Stimulated activated CD4-positive, alpha-beta T cell treated with anti-CD3 and anti-CD28 coated beads, Interleukin-1b, Interleukin-23, amount 100 ng/mL, for 48 hours (primary cell): ENCODE measurements at places on chromosomes 12 and 14.

- no peak for DNase-seq
Observed at GRCh38 chr12:2819810-2820209, 7.3 kb downstream of the ITFG2 start.

DNA sequence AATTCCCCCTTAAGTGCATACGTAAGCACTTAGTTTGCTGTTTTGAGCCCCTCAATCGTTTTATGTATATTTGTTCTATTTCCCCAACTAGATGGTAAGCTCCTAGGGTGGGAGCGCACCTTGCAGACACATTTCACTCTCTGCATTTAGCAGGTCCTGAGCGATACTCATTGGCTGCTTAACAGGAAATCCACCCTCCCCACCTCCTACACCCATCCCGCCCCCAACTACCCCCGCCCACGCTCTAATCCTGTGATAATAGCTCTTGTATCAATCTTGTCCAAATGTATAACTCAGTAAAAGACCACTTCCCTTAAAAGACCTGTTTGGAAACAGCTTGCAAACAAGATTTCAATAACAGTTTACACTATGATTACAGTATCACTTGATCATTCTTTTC is 8.1 kb downstream of the LPAR5 start:
- no peak for DNase-seq

DNA sequence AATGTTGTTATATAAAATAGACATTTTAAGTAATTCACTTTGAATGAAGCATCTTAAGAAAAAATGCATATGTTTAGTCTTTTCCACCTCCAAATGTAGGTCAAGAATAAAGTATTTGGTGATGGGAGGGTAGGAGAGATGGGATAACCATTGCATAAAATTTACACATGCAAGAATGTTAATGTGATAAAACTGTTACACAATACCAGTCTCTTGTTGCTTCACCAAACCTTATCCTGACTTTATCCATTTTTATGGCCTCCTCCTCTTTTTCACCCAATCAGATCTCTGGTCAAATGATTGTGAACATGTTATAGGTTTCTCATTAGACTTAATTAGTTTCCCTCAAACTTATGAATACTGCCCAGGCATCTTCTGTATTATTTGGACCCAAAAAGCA is 994.5 kb upstream of the FLRT2 start:
- DNase-seq, result no peak

DNA sequence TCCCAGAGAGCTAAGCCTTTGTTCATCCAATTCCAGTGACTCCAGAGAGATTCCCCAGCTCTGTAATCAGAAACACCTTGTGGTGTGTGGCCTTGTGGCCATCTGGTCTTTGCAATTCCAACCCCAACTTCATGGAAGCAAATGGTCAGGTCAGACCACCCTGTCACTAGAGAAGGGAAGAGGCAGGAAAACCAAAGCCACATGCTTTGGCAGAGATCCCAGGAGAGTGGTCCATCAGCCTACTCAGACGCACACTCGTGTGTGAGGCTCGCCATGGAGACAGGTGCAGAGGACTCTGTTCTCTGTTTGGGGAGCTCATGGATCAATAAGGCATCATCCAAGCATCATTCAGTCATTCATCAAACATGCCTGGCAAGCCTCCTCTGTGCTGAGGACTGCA is 46.2 kb upstream of the TUNAR start:
- no peak for DNase-seq

- DNase-seq, result no peak
Observed at GRCh38 chr12:103865151-103865730, 24.2 kb upstream of the NT5DC3 start.

GRCh38 chr12:12881151-12881909 is 10.0 kb upstream of the GPRC5A start:
- DNase-seq, result no peak

DNA sequence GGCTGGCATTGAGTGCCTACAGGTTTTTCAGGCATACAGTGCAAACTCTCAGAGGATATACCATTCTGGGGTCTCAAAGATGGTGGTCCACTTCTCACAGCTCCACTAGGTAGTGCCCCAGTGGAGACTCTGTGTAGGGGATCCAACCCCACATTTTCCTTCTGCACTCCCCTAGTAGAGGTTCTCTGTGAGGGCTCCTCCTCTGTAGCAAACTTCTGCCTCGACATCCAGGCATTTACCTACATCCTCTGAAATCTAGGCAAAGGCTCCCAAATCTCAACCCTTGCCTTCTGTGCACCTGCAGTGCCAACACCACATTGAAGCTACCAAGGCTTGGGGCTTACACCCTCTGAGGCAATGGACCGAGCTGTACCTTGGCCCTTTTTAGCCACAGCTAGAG is 179.2 kb downstream of the CCDC91 start:
- peak; percentile 1 for DNase-seq

DNA sequence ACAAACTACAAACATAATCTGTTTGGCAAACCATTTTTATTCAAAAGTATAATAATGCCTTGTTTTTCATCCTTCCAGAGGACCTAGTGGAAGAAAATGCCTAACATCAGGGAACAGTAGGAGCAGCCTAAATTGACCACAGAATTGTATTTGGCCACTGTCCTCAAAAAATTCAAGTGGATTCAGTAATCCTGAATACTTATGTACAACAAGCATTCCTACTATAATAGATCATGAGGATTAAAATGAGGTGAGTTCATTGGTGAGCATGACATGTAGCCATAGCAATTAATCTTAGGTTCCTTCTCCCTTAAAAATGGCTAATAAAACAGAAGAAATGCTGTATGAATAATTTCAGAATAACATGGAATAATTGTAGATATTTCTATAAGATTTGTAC is 209.3 kb downstream of the DAD1 start:
- DNase-seq, result no peak

DNA sequence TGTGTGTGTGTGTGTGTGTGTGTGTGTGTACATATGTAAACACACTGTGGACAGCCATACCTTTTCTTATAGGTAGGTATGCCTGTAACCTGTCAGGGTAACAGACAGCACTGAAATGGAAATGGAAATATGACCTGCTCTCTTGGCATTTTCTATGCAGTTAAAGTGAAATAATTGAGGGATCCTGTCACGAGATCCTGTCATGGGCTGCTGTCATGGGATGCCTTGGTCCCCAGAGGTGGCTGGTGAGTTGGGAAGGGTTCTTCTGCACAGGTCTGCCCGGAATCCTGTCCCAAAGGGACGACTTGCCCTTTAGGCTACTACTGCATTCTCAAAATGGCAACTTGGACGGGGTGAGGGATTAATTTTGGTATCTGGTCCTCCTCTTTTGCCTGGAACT is 47.3 kb downstream of the ELK3 start:
- DNase-seq, result no peak

- DNase-seq, result no peak
Observed at GRCh38 chr14:98160901-98161300, 1111.1 kb downstream of the BCL11B start.

- no peak for DNase-seq
Observed at GRCh38 chr12:10453156-10453555, at the start of gene KLRC1. Gene KLRC1 (minus strand): TSS chr12:10453377. CDS start chr12:10451156, 2,221 bp downstream.

GRCh38 chr12:42003031-42003430 is 141.6 kb downstream of the GXYLT1 start:
- no peak for DNase-seq

DNA sequence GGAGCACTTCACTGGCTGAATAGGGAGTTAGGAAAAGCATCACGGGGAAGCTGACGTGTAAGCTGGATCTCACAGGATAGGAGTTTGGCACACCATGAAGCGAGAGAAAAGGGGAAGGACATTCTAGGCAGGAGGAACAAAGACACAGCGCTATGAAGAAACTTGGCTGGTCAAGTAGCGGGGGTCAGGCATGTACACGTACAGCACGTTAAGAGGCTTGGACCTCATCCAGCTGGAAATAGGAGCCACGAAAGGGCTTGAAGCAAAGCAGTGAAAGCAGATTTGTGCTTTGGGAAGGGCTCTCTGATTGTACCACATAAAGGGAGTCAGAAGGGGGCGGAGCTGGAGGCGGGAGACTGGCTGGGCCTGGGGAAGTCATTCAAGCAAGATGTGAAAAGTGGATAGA is 19.6 kb upstream of the GALNT8 start:
- DNase-seq, result no peak

- no peak for DNase-seq
Observed at GRCh38 chr12:47768323-47768811, 4.7 kb upstream of the SLC48A1 start.

- no peak for DNase-seq
Observed at GRCh38 chr12:132099739-132100138, 44.4 kb downstream of the DDX51 start.

- no peak for DNase-seq
Observed at GRCh38 chr14:54083549-54084239, 127.1 kb upstream of the BMP4 start.

- no peak for DNase-seq
Observed at GRCh38 chr12:112283546-112283945, 98.7 kb downstream of the HECTD4 start.

DNA sequence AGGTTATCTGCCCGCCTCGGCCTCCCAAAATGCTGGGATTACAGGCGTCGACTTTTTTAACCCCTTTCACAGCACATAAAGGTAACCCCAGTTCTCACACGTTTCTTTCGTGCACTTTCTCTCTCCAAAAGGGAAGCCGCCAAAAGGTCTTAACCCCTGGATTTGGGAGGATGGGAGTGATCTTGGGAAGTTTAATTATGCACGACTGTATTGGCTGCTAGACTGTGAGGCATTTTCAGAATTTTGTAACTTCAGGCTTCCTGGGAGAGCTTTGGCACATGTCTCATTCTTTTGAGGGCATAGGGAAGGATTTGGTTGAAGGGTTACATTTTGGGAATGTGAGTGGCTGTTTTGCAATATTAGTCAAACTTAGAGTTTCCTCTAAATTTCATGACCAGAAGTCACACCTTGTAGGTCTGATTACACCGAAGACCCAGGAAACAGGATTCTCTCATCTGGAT is 1.4 kb upstream of the SMARCC2 start:
- no peak for DNase-seq

DNA sequence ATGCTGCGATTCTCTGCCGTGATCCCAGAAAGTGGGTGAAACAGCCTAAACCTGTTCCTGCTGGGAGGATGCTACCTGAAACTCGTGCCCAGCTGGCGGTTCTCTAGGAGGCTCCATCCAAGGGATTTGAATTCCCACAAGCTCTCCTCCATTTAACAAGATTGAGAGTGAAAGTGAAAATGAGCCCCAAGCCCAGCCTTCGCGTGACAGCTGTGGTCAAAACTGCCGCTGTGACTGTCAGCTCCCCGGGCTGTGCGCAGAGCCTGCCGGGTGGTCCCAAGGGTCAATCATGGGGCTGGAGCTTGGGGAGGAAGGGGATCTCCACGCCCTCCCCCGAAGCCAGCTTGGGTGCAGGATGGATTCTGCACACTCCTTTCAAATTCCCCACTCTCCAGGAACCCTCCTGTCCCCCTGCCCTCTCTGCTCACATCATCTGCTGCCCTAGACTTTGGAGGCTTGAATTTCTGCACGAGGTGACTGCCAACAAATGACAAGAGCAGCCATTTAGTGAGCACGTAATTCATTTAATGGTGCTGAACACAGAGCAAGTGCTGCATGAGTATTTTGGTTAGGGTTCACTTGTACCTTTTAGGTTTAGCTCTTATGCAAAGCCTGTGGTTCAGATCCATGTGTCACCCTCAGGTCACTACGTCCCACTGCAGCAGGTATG is 5.3 kb downstream of the ASB2 start:
- peak; percentile 74 for DNase-seq

GRCh38 chr12:93167331-93167730 is 210.4 kb upstream of the NUDT4 start:
- DNase-seq, result no peak

DNA sequence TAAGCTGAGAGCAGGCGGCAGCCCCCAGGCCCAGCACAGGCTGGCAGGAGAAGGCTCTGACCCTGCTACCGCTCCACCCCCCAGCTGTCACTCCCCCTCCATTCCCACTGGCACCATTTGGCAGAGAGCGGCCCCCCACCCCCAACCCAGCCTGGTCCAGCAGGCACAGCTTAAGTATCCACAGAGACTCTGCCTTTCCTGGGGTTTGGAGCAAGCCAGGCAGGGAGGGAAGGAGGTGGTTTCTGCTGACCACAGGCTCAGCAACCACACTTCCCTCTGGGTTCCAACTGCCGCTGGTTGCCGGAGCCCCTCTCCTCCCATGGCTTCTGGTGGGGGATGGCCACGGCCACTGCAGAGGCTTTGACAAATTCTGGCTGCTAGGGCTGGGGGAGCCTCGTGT is 30.5 kb upstream of the CCND2 start:
- DNase-seq, result no peak

GRCh38 chr12:91717804-91718203 is 427.8 kb downstream of the BTG1 start:
- DNase-seq, result no peak
